ENCODE measurements at places on chromosomes 11 and 22.
A peak's percentile ranks its signal among the peaks of the same experiment; 100 is the strongest.

DNA sequence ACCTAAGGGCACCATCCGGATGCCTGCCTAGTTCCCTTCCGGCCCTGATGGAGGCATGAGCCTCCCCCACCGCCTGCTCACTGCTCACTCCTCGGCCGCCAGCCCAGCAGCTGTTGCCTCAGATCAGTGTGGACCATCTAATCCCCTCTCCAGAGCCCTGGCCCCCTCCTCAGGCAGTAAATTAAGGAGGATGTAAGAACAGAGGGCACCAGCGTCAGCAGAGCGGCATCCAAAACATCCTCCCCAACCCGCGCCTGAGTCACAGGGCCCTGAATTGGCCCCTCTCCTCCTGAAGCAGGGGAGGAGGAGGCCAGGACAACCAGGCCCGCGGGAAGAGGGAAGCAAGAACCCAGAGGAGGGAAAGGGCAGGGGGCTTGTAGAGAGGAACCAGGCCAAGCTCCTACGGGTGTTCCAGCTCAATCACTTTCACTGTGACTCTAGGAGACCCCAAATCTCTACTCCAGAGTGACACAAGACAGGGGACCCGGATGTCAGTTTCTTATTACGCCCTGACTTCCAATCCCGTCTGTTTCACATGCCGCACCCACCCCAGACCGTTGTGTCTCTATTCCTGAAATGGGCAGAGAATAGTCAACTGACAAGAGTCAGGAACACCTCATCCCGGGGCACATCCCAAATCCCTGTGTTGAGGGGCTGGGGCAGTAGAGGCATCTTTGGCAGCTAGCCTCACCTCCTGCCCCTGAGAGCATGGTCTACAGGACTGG is 31.3 kb upstream of the MYOD1 start:
- no peak for DNase-seq

DNA sequence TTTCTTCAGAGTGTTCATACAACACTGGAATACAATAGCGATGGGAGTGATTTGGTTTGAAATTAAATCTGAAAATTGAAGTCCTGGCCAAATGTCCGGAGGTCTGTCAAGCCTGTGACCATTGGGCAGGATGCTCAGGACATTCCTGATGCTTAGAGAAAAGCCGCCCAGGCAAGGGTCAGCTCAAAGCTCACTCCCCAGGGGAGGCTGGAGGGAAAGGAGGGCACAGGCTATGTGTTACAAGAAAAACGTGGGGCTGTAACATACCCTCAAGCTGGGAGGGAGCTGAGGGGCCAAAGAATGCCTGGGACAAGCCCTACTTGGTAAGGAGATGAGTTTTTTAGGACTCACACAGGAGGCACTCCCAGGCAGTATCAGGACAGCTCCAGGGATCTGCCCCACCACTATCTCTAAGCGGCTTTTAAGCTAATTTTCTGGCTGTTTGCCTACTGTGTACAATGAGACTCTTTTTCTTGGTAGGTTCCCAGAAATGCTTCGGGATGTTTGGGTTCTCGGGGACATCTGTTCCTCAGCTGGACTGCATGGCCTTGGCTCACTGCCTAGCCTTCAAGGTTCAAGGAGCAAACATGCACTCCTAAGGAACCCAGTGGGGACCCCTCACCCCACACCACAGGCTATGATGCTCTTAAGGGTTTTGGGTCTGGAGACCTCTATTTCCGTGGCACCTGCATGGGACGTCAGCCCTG is 500.1 kb downstream of the BRD1 start:
- no peak for DNase-seq

GRCh38 chr11:83162377-83162776 is 5.4 kb downstream of the PCF11 start:
- no peak for DNase-seq

GRCh38 chr22:39230261-39231196 is 14.3 kb downstream of the PDGFB start:
- DNase-seq, result no peak

DNA sequence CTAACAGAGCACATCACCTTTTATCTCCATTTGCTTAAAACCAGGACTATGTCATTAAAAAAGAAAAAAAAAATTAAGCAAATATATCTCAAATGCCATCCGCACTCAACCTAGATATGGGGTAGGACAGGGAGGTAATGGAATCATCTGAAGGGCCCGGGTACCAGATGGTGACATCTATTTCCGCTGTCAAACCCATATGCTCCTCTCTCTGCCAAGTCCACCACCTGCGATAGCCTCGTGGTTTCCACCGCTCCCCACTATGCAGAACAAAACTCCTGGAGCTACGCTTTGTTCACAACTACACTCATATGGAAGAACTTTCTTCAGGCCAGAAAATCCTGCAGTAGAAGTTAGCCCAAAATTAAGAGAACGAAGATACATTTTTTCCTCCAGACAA is 31.4 kb downstream of the FEZ1 start:
- no peak for DNase-seq

GRCh38 chr11:12818333-12819015 is 144.3 kb downstream of the TEAD1 start:
- no peak for DNase-seq

GRCh38 chr11:14026961-14027360 is 64.4 kb downstream of the SPON1 start:
- no peak for DNase-seq

DNA sequence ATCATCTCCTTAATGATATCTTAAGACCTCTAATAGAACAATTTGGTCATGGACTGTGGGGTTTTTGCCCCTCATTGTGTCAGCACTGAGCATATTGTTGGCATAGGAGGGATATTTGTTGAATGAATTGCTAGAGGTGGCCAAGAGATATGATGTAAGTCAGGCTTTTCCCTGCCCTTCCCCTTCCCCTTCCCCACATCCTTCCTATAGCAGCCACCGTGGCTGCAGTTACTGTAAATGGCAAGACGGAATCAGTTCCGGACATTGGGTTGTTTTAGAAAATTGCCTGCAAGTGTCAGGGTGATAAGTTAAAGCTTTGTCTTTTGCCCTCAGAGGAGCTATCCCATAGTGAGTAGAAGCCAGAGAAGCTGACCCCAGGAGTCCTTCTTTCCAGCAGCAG is 23.0 kb downstream of the LIMK2 start:
- DNase-seq, result no peak

DNA sequence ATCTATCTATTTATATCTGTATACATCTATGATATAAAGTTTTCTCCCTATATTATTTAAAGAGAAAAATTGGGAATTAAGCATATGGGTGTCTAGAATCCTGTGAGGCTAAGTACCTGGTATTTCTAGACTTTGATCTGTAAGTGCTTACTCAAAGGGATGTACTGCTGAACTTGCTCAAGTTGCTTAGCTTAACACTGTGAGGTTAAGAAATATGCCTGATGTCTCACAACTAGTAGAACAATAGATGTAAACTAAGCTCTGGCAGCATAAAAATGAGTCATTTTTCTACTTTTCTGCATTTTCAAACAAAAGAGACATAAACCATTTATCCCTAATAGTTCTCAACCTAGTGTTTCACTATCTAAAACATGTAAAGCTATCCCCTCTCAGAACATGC is 744.4 kb upstream of the ANO3 start:
- DNase-seq, result no peak

- DNase-seq, result no peak
Observed at GRCh38 chr11:86798988-86799387, 1.4 kb upstream of the PRSS23 start.

DNA sequence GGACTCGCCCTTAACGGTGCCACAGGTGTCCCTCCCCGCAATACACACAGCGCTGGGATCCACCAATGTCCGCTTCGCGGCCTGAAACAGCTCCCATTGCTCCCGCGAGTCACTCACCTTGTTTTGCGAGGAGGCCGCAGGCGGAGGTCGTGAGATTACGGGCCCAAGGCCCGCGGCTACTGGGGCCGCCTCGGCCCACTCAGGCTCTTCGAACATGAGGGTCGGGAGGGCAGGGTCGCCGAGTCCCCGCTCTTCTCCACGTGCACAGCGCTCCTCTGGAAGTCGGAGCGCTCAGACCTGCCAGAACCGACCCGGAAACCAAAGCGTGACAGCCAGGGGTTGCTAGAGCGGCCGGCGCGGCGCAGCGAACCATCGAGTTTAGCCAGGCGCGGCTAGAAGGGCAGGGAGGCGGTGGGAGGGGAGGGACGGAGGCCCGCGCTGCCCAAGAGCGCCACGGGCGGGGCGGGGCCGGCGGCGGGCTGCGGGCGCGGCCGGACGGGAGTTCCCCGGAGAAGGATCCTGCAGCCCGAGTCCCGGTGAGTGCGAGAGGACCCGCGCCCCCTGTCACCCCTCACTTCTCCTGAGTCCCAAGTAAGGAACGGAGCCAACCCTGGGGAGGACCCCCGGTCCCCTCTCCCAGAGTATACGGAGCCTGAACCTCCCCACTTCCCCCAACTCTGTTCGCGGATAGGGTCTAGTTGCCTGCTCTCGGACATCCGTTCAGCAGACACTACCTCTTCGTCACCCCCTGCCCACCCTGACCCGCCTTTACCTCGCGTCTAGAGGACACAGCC is at the start of the genes ILK and RRP8:
ILK (plus strand) TSS at position 488 of the 794 bp plus-strand sequence. CDS start 498 bp downstream, outside the sequence.
RRP8 (minus strand) TSS at position 330 of the 794 bp plus-strand sequence; CDS start at position 216, 114 bp downstream.
- no peak for DNase-seq

DNA sequence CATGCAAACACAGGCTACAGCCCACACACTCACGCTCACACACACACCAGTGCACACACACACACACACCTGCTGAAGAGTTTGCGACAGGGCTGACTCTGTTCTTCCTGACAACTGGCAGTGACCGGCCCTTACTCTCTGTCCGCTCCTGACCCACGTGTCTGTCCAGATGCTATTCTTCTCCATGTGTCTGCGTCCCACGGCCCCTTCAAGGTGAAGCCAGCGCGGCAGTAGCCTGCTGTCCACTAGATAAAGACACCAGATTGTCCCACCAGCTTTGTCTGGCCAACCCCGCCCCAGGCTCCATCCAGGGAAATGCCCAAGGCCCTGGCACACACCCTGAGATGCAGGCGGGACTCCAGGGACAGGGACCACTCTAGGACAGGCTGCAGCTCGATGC is 713.9 kb downstream of the BRD1 start:
- no peak for DNase-seq

- no peak for DNase-seq
Observed at GRCh38 chr22:41650821-41651220, 29.7 kb downstream of the XRCC6 start.

DNA sequence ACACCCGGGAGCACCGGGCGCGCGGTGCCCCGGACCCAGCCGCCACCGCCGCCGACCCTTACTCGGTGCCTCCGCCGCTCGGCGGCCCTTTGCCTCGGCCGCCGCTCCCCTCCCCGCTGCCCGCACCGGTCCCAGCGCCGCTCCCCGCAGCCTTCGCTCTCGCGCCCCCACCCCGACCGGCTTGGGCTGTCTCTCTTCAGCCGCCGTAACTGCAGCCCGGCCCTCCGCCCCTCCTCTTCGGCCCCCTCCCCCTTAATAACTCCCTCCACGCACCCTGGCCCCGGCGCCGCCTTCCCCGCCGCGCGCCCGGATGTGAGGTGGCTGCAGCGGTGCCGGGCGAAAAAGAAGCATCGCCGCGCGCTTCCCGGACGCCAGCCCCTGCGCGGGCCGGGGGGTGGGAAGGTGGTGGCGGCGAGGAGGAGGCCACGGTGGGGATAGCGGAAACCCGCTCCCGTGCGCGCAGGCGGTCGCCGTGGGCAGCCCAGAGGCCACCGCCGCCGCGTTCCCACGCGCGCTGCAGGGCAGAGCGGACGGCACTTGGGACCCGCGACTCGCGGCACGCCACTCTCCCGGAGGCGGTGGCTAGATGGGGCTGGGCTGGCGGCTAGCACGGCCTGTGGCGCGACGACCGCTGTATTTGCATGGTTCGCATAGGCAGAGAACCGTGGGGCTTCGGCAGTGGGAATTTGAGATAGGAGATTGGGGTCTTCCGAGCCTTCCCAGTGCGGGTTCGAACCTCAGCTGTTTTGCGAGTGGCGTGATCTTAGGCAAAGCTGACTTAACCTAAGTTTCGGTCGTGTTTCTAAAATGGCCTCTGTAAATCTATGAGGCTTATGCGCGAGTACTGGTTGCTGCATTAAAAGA is at the start of gene EIF4ENIF1:
EIF4ENIF1 (minus strand) TSS at position 211 of the 864 bp plus-strand sequence. CDS start 1,124 bp downstream, outside the sequence.
- no peak for DNase-seq

- DNase-seq, result no peak
Observed at GRCh38 chr22:20155330-20156041, 4.6 kb upstream of the CCDC188 start.

DNA sequence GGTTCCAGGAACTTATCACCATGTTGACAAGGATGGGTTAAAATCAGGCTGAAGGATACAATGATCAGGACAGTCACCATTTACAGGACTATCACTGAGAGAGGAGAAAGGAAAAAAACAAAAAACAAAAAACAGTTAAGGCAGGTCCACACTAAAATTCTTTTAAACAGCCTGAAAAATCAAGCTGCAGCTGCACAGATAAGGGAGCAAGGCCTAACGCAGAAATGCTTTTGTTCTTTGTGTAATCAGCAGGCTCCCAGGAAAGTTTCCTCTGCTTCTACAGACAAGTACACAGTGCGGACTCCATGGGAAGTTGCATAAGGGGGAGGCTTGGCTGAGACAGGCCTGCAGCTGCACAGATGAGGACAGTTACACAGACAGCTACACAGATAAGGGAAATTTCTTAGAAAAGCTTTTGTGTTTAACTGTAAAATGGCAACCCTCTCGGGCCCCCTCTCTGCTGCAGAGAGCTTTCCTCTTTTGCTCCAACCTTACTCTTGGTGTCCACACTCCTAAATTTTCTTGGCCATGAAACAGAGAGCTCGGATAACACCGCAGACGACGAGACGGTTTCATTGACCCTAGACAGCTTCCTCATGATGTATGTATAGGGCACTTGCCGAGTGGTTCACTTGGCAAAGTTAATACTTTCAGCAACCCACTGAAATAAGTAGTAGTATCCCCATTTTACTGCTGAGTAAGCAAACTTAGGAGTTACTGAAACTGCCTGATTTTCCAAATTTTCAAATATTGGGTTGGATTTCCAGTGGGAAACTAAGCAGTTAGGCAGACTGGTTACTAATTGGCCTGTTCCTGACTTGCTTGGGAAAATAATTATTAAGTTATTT is 45.5 kb downstream of the PIWIL3 start:
- no peak for DNase-seq

GRCh38 chr11:115184901-115185300 is 319.3 kb downstream of the CADM1 start:
- DNase-seq, result no peak

- DNase-seq, result no peak
Observed at GRCh38 chr11:29161191-29161590, 855.6 kb downstream of the KCNA4 start.

- DNase-seq, result no peak
Observed at GRCh38 chr11:90453525-90453924, 230.7 kb upstream of the CHORDC1 start.

- peak; percentile 4 for DNase-seq
Observed at GRCh38 chr11:59616396-59616982, 915 bp upstream of the OSBP start.

- peak; percentile 48 for DNase-seq
Observed at GRCh38 chr11:78228467-78228866, 39.7 kb downstream of the USP35 start.

- peak; percentile 46 for DNase-seq
Observed at GRCh38 chr22:46367707-46368191, 32.2 kb downstream of the TRMU start.

Measured in Panc1 (cell line).